ENCODE measurements at places on chromosomes 5 and 9.

DNA sequence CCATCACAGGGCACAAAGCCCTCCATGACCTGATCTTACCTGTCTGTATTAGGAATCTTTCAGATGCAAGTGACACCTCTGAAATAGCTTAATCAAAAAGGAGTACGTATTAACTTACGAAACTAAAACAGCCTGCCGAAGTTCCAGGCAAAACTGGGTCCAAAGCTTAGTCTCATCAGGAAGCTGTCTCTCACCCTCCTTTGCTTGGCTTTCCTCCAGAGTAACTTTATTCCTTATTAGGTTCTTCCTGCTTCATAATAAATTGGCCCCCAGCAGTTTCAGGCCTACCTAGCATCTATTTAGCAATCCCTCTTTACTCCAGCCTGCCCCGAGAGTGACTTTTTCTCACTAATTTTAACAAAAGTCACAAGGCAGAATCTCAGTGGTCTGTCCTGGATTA lies 58.4 kb upstream of the STK32A start:
- DNase-seq: no peak

DNA sequence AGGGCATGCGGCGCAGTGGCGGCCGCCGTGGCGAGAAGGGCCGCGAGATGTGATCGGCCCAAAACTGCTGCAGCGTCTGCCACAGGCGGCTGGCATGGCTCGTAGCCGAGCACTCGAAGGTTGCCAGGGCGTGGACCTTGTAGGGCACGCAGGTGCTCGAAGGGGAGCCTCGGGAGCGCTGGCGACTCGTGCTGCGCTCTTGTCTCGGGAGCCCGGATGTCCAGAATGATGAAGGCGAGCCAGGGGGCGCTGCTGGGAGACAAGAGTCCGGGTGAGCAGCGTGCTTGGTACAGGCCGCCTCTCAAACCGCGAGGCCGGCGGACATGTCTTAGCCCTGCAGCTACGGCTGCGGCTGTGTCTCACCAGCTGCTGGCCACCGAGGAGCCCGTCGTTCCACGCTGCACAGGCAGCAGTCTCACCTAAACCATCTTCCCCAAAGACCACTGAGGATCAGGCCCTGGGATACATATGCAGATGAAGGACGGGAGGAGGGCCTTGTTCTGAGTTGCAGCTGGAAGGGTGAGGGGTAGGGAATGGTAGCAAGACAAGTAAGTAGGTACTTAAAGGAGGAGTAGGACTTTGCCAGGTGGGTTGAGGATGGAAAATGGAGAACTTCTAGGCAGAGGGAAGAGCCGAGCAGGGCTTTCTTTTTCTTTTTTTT lies 1.7 kb downstream of the CBY3 start:
- DNase-seq: peak; percentile 21

DNA sequence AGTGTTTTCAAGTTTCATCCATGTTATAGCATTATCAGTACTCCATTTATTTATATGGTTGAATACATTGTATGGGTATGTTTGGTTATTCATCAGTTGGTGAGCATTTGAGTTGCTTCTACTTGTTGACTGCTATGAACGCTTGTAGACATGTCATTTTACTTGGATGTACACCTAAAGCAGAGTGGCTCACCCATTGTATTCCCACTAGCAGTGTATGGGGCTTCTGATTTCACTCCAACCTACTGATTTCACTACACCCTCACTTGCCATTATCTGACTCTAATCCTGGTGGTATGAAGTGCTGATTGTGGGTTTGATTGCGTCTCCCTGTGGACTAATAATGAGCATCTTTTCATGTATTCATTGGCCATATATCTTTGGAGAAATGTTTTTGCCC lies 9.5 kb downstream of the NPM1 start:
- no peak for DNase-seq

DNA sequence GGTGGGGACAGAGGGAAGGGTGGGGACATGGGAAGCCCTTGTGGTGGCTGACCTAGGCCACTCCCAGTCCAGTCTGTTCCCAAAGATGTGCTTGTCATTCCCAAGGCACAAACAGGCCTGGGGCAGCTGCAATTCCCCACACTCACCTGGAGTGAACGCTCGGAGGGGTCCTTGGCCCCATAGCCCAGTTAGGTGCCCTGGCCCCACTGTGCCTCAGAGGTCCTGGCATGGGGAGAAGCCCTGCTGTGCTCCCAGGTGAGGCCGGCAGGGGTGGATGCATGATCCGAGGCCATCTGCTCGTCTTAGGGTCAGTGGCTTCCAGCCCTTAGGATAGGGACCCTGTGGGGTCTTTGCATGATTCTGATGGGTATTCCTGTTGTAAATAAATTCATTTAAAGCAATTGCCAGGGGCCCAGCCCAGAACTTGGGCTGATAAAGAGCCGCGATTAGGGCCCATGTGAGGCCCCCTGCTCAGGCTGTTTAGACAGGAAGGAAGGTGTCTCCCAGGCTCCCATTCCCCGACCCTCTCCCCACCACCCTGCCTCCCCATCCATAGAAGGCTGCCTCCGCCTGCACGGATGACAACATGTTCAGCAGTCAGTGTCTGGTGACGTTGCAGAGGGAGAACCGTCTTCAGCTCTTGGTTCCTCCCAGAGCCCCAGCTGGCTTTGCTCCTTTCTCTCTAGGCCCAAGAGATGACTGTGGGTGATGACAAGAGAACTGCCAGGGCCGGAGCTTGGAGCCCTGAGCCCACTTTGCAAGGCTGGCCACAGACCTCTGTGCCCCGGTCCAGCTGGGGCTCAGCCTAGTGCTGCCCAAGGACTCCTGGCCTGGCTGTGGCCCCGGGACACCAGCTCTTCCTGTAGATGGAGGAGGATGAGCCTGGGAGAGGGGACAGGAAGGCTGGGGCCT lies 28.4 kb upstream of the IRX4 start:
- no peak for DNase-seq

DNA sequence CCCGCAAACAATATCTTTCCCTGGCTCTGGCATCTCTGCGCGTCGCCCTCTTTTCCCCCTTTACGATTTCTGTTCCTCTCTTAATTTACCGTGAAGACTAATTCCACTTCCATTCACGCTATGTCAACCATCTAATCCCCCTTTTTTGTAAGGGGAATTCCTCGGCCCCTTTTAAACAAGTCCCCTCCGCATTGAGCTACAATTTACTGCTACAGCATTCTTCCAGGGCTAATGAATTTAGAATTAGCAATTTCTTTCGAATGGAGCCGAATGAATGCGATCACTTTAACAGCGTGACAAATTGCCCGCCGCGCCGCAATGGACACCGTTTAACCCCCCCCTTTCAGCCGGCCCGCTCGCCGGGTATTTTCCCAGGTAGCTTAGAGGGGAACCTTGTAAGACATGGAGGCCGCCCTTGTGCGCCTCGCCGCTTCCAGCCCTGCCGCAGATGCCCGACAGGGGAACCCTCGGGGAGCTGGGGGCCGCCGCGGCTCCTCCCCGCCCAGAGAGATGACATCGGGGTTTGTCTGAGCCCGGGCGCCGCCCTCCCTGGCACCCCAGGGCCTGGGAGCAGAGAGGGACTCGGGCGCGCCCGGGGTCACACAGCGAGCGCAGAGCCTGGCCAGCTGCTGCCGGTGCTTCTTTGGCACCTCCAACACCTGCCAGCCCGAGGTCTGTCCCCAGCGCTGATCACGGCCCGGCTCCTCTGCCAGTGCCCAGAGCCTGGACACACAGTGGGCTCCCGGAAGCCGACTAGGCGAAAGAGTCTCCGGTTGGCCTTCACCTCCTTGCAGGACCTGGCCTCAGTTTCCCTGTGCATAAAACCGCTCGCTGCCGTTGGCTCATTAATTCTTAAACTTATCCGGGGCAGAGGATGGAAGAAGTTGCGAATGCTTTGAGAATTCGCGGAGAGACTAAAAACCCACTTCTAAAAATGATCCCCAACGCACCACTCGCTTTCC lies 1.3 kb downstream of the PRDM12 start:
- DNase-seq: no peak

DNA sequence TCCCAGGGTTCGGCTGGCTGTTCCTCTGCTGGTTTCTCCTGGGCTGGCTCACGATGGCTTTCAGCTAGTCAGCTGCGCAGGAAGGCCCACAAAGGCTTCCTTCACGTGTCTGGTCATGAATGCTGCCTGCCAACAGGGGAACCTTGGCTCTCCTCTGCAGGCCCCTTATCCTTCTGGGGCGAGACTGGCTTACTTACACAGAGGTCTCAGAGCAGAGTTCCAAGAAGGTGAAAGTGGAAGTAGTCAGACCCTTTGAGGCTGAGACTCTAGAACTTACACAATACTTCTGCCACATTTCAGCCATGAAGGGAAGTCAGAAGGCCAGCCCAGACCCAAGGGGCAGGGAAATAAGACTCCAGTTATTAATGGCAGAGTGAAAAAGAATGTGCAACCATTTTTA lies 99.5 kb downstream of the LHFPL2 start:
- no peak for DNase-seq

DNA sequence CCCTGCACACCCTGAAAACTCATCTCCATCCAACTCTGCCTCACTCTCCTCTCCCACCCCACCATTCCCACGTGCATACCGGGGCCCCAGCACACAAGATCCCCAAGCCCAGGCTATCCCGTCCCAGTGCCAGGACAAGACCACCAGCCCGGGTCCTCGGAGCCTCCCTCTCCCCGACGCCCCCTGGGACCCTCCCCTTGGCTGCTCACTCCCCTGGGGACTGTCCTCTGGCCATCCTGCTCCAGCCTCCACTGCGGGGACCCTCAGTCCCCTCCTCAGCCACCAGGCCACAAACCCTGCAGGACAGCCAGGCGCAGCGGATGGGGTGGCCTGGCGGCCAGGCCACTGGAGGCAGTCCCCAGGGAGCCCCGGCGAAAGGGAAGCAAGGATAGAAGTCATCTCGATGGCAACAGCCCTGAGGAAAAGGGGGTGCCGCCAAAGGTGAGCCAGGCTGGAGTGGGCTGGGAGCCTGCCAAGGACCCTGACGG lies 62.8 kb downstream of the C9orf50 start:
- no peak for DNase-seq

GRCh38 chr5:180199390-180199789 lies 9.6 kb downstream of the RASGEF1C start:
- DNase-seq: no peak

DNA sequence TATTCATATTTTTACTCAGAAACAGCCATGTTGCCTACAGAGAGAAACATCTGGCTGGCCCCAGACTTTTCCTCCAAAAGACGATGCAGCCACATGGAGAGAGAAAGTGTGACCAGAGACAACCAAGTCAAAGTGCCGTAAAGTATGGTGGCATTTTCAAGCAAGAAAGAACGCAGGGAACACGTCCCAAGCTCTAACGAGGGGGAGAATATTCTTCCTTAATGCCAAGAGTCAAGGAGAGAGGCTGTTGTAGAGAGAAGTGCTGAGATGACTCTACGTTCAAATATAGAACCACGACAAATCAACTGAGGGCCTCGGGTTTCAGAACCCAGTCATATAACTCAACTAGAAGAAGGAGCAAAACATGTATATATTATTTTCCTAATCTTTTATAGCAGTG lies 55.9 kb downstream of the FNBP1 start:
- DNase-seq: no peak

DNA sequence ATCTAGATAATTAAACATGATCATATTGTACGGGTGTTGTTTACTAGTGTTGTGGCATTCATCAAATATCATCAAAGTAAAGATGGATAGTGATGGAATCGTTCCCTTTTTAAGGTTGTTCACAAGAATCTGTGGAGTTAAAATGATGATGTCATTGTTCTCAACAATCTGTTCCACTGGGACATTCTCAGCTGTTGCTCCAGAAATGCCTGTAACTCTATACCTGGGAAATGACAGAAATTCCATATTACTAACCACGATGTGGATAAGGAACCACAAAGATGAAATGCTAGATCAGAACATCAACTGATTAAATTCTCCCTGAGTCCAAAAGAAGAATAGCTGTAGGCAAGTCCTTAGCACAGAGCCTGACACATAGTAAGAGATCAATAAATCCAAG lies 38.0 kb downstream of the RIGI start:
- no peak for DNase-seq

- DNase-seq: no peak
These were observed 23.4 kb downstream of the URM1 start for GRCh38 chr9:128394379-128395168.

- no peak for DNase-seq
These were observed 23.8 kb downstream of the SH3RF2 start for GRCh38 chr5:145960166-145960565.

DNA sequence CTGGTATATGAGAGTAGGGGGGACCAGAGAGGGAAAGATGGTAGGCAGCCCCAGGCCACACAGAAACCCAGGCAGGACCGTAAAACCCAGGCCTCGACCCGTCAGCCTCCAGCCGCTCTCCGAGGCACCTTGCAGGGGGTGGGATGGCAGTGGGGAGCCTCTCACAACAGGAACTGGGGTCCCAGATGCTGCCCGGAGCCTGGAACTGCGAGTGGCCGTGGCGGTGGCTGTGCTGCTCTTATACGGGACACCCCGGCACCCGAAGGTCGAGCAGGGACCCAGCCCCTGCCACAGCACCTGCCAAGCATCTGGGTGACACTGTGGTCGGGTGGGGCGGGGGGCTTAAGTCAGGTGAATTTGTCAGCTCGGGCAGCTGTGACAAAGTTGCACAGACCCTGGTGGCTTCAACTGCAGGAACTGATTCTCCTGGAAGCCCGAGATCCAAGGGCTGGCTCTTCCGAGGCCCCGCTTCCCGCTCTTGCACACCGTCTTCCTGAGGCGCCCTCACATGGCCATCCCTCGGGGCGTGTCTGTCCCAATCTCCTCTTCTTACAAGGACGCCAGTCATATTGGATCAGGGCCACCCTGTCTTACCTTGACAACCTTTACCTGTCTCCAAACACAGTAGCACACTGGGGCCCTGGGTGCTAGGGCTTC lies 47.6 kb upstream of the EGFL7 start:
- no peak for DNase-seq

DNA sequence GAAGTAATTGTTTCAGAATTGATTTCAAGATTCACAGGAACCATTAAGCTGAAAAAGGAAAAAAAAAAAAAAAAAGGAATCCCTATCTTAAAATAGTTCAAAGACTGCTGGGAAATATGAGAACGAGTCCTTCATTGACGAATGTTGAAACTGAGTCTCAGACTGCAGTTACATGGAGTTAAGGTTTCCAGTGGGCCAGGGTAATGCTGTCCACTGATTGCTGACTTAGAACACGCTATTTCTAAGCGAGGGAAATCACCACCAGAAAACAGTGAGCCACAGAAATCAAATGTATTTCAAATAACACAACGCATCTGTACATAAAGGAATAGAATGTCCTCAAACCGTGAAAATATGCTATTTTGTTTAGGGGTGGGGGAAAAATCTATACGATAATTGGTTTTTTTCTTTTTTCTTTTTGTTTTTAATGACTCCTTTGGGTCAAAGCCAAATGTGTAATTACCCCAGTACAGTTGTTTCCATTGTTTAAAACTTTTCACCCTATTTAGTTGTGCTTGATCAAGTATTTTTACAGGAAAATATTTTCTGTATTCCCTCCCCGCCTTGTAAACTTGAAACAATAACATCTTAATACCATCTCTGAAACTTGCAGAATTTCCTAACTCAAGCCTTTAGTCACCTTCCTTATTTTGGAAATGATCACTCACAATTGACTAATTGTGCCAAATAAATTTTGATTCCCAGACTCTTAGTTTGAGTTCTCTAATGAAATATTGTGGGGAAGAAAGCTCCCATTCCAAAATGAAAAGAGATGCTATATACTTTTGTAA lies 208.3 kb downstream of the MCTP1 start:
- DNase-seq: no peak

Data from stimulated activated CD8-positive, alpha-beta memory T cell treated with anti-CD3 and anti-CD28 coated beads, Interleukin-15, amount 100 ng/mL, for 24 hours (primary cell).